Glutamatergic neuron (in vitro differentiated cells): ENCODE measurements at places on chromosomes 12 and 14. TPM values are rescaled to one million over a fixed set of nuclear protein-coding genes. Genes with fewer than 3 reads are reported as not detected.

GRCh38 chr14:46464341-46464740, 187.2 kb downstream of the RPL10L start:
- H3K4me3 ChIP-seq, result no peak overlapping the region
- DNase-seq, result no peak
- no peak overlapping the region for H3K27ac ChIP-seq
- peaks cover 6% of the 10 kb centered on the region for H3K36me3 ChIP-seq
- H3K27me3 ChIP-seq, result no peaks in the 10 kb centered on the region

DNA sequence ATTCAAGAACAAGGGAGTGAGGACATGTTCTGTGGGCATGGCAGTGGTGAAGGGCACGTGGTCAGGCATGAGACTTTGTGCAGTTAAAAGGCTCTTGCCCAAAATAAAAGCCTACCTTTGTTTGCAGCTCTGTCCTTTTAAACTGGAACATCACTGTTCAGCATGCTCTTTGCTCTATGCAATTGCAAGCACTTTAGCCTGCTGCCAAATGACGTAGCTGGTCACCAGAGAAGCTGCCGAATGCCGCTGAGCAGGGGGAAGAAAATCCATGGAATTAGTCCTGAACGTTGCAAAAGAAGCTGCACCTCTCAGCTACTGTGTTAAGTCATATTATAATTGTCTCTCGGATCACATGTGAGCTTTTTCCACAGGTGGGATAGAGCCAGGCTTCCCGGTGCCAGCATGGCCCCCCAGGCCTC, 176.3 kb upstream of the DIO2 start:
- no peaks in the 10 kb centered on the region for H3K27me3 ChIP-seq
- H3K27ac ChIP-seq, result no peak overlapping the region
- H3K4me1 ChIP-seq, result peaks cover 4% of the 10 kb centered on the region
- no peak overlapping the region for H3K4me3 ChIP-seq
- no peak for DNase-seq

GRCh38 chr12:67442896-67443295, 173.7 kb downstream of the CAND1 start:
- no peaks in the 10 kb centered on the region for H3K27me3 ChIP-seq
- no peak overlapping the region for H3K27ac ChIP-seq
- peaks cover 9% of the 10 kb centered on the region for H3K4me1 ChIP-seq
- H3K36me3 ChIP-seq, result peaks cover 6% of the 10 kb centered on the region
- no peak for DNase-seq

The GLIPR1L1 gene
- total RNA-seq, result not detected

GRCh38 chr14:64937821-64938193, 4.7 kb downstream of the GPX2 start:
- H3K4me3 ChIP-seq, result no peak overlapping the region
- no peaks in the 10 kb centered on the region for H3K36me3 ChIP-seq
- peak overlapping the region; percentile 31 for H3K27ac ChIP-seq
- peaks cover 10% of the 10 kb centered on the region for H3K4me1 ChIP-seq

- no peaks in the 10 kb centered on the region for H3K4me1 ChIP-seq
- DNase-seq, result no peak
- no peak overlapping the region for H3K4me3 ChIP-seq
- H3K27ac ChIP-seq, result no peak overlapping the region
- peaks cover 21% of the 10 kb centered on the region for H3K36me3 ChIP-seq
Observed at GRCh38 chr14:45786266-45786665, 533.3 kb upstream of the MIS18BP1 start.

DNA sequence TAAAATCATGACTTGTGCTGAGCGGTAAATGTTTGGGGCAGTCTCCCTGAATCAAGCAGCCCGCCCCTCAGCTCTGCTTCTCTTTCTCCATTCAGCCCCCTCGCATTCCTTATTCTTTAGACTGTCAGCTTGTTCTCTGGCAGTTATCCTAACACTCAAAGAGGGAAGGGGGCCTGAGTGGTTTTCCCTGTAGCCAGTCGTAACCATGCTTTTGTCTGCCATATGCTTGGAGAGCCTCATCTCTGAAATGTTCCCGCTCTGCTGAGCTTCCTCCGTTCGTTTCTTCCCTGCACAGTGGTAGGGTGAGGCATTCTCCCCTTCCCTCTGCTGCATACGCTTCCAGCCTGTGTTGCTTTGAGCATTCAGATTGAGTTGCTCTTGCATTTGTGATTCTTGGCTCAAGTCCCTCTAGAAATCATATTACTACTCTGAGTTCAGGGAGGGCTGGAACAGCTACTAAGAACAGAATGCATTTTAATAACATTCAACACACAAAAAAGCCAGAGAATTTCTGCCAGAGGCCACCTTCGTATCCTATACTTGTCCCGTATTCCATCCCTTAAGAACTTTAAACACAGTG, 119.7 kb downstream of the FBXL14 start:
- H3K27me3 ChIP-seq, result peaks cover 2% of the 10 kb centered on the region

GRCh38 chr14:64848239-64848638, 31.5 kb downstream of the SPTB start:
- H3K4me3 ChIP-seq, result no peak overlapping the region
- H3K27me3 ChIP-seq, result peaks cover 2% of the 10 kb centered on the region

- H3K4me3 ChIP-seq, result peak overlapping the region; percentile 47
- H3K27me3 ChIP-seq, result peaks cover 9% of the 10 kb centered on the region
- H3K36me3 ChIP-seq, result peaks cover 16% of the 10 kb centered on the region
- peak overlapping the region; percentile 92 for H3K27ac ChIP-seq
- peaks cover 54% of the 10 kb centered on the region for H3K4me1 ChIP-seq
- no peak for DNase-seq
Observed at GRCh38 chr12:124149287-124149686, 145.6 kb upstream of the RFLNA start.

The KRT85 gene
- total RNA-seq, result not detected
